Stimulated activated CD4-positive, alpha-beta T cell treated with anti-CD3 and anti-CD28 coated beads, Interleukin-12 subunit alpha, Interleukin-12 subunit beta, amount 100 ng/mL, for 24 hours (primary cell): ENCODE measurements at places on chromosomes 11 and 22.

DNA sequence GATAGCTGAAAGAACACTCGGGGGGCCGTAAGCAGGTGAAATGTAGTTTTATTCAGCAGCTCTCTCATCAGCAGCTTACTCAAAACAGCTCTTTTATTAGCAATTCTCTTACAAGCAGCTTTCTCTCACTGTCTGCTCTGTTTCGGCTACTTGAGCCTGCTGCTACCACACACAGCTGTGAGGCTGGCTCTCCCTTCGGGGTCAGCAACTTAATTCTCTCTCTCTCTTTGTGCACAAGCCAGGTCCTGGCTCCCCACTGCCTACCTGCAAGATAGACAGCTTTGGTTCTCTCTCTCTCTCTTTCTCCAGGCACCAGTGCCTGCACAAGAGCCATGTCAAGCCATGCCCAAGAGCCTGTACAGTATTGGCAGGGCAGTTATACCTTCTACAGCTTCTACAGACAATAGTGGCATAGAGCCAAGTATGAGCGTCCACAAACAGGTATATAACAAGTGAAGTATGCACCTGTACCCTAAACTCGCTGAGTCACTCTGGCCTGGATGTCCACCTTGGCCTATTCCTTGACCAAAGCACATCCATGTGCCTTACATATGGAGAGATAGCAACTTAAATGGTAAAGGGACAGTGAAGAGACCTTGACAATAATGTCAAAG is 110.8 kb downstream of the MTNR1B start:
- DNase-seq: no peak

DNA sequence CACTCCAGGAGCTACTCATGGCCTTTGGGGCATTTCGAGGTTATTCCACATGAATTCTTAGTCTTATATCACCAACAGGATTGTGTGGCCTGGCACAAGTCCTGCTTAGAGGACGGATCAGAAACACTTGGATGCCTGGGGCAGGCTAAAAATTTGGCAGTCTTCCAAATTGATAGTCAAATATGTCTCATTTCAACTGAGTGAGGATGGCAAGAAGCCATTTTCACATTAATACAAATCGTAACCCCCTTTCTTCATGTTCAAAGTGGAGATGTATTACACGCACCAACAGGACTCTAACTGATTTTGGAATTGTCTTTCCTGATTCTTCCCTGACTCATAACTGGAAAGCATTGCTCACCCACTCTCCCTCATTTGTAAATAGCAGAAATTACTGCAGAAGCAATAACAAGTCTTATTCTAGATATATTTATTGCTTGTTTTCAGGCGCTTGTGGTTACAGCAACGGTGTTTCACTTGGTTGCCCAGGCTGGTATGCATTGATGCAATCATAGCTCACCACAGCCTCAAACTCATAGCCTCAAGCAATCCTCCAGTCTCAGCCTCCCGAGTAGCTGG is 10.3 kb upstream of the CCDC86 start:
- no peak for DNase-seq

- no peak for DNase-seq
Measured at GRCh38 chr11:41306431-41306830, 153.0 kb downstream of the LRRC4C start.

DNA sequence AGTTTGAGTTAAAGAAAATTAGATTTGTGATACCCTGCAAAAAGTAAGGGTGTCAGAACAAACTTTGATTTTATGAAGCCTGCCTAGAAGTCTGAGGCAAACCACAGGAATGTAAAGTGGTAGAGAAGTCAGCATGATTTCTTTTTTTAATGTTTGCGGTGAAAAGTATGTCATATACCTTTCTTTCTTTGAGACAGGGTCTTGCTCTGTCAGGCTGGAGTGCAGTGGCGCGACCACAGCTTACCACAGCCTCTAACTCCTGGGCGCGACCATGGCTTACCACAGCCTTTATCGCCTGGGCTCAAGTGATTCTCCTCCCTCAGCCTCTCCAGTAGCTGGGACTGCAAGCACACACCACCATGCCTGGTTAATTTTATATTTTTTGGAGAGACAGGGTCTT is 4.7 kb downstream of the API5 start:
- no peak for DNase-seq

DNA sequence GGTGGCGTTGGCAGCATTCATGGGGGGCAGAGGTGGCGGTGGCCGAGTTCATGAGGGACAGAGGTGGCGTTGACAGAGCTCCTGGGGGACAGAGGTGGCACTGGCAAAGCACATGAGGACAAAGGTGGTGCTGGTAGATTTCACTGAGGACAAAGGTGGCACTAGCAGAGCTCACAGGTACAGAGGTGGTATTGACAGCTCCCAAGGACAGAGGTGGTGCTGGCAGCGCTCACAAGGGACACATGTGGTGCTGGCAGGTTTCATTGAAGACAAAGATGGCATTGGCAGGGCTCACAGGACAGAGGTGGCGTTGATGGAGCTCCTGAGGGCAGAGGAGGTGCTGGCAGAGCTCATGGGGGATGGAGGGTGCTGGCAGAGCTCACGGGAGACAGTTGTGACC is 425.4 kb downstream of the CTTN start:
- no peak for DNase-seq

GRCh38 chr11:13355191-13355590 is 77.6 kb downstream of the BMAL1 start:
- DNase-seq: no peak

GRCh38 chr22:19783586-19784383 is 23.2 kb downstream of the TBX1 start:
- DNase-seq: no peak

GRCh38 chr22:47594836-47595521 is 832.5 kb downstream of the TBC1D22A start:
- no peak for DNase-seq

DNA sequence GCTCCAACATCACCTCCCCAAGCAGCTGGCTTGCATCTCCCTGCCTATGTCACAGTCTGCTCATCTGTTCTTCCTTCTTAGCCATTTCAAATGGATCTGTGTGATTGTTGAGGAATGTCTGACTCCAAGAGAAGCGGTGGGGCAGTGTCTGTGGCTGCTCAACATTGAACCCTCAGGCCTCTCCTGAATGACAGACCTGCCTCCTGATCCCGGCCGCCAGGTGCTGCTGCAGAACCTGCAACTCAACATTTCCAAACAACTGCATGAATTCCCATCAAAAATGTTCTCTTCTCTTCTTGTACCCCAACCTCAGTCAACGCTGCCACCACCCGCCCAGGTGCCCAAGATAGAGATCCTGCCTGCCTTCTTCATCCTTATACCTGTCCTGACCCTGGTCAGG is 132.5 kb downstream of the FBXO7 start:
- DNase-seq: no peak

- DNase-seq: no peak
Measured at GRCh38 chr11:116262370-116262769, 510.4 kb downstream of the BUD13 start.

GRCh38 chr11:76684516-76684915 is 14.0 kb upstream of the LRRC32 start:
- no peak for DNase-seq

DNA sequence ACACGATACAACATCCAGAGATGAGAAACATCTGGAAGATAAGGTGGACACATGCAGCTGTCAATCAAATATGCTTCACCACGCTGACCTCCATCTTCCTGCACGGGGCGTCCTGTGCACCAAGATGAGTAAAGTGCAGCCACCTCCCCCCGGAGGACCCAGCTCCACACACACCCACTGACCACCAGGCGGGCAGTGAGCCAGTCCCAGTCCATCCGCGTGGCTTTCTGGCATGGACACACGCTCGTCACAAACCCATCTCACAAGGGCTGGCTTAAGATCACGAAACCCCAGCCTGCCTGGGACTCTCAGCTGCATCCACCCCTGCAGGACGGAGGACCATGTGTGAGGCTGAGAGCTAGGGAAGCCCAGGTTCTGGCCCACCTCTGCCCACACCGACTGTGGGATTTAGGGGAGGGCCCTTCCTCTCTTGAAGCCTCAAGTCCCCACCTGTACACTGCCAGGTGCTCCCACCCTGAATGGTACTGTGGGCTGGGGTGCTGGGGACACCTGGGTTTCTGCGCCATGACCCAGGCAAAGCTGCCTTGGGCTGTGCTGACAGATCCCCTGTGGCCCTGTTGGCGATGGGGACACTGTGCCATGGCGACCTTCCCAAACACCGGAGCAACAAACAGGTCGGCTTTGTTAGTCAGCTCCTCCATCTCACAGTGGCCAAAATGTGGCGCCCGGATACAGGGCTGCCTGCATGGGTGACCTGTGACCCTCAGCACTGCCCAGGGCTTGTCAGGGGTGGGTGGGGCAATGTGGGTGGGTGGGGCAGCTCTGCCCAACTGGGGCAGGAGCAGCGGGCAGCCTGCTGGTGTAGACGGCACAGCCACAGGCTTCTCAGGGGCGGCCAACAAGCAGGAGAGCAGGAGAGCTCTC is 629.0 kb downstream of the TBC1D22A start:
- DNase-seq: no peak

DNA sequence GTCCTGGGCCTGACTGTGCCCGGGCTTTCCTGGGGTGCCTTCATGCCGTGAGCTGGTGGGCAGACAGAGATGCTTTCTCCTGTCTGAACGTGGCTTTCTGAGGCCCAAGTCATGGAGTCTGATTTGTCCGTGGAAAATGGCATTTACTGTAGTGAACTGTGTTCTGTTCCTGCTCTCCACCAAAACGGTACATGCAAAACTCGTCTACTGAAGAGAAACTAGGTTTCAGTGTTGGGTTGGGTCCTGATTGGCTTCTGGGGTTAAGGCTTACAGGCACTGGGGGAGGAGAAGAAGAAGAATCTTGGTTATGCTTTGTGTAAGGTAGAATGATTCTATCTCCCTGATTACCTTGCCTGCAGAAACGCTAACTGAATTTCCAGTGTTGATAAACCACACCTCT is 541.7 kb downstream of the NTM start:
- DNase-seq: no peak

- no peak for DNase-seq
Measured at GRCh38 chr11:11401960-11402535, 49.0 kb upstream of the CSNK2A3 start.

DNA sequence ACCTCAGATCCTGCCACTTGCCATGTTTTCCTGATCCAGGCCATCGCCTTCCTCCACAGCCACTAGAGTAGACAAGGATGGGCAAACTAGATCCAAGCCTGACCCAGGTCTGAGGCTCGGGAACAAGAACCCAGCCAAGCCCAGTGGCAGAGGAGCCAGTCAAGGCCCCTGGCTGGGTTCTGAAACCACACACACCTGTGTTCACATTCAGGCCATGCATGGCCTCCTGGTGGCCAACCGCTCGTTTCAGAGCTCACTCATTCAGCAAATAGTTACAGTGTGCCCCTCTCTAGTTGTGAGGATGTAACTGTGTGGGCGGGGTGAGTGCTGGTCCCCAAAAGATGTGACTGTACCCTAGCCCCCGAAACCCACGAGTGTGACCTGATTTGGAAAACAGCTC is 337.6 kb downstream of the CTTN start:
- no peak for DNase-seq

DNA sequence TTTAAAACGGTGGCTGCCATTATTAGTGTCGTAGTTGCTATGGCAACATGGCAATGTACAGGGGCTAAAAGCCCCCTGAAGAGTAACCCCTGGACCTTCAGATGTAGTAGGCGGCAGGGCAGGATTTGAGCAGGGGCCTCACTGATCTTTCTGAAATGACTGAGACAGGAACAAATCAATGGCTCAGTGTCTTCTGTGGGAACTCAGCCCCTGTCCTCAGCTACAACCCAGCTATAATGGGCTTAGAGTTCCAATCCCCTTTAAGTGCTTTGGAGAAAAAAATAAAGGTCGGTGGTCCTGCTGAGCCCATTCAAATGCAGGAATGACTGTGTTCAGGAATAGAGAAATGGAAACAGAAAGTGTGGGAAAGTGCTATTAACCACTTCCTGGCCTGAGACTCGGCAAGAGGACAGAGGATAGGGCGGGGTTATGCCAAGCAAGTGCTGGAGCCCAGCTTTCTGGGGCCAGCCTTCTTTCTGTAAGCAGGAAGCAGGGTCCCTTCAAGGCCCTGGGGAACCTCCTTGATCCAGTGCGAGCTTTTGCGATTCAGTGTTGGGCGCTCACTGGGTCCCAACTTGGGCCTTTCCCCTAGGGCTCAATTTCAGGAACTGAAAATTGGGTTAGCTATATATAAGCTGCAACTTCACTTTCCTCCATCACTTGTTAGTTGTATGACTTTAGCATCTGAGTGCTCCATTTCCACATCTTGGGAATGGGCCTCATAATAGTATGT is 6.1 kb upstream of the CD82 start:
- DNase-seq: no peak

GRCh38 chr22:20413217-20414058 is 19.5 kb downstream of the ZNF74 start:
- DNase-seq: no peak

- DNase-seq: no peak
Measured at GRCh38 chr11:93501856-93502255, 41.3 kb downstream of the SMCO4 start.

DNA sequence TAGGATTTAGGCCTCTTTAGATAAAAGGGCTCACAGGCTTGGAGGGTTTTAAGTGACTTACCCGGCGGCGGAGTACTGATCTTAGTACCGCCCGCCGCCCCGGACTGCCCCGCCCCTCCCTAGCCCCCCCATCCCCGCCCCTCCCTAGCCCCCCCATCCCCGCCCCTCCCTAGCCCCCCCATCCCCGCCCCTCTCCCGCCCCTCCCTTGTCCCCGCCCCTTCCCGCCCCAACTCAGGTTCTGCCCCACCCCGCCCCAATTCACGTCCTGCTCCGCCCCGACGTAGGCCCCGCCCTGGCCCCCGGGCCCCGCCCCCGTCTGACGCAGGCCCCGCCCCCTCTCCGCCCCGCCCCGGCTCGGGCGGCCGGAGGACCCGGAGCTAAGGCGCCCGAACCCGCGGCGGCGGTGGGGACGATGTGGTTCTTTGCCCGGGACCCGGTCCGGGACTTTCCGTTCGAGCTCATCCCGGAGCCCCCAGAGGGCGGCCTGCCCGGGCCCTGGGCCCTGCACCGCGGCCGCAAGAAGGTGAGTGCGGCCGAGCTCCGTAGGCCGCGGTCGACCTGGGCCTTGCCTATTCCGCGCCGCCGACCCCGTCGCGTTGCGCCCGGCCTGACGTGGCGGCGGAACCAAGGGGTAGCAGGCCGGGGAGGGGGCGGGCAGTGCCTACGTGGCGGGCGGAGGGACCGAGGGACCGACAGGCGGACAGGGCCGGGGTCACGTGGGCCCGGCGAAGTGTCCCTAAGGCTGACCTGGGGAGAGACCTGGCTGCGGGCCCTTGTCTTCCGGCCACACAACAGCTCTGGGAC is at the start of gene SCYL1:
Gene SCYL1, plus strand, starts transcription at position 343 of the 805 bp plus-strand sequence. Its CDS starts 71 bp downstream, at position 414.
- peak; percentile 65 for DNase-seq

DNA sequence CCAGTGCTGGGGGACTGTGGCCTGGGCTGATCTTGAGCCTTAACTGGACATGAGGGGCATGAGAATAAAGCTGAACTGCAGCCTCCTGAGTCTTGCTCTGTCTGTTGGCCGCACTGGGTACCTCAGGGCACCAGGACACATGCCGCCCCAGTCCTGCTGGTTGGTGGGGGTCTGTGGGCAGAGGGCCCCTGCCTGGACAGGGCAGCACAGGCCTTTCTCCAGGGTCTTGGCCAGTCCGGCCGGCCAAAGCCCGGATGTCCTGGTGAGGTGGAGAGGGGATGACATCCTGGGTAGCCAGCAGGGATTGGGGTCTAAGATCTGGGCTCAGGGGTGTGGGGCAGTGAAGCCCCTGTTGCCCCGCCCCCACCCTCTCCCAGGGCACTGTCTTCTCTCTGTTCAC is 1.5 kb upstream of the RPS6KA4 start:
- no peak for DNase-seq
